ENCODE measurements at places on chromosomes 5 and 9. TPM values are rescaled to one million over a fixed set of nuclear protein-coding genes. Genes with fewer than 3 reads are reported as not detected.

DNA sequence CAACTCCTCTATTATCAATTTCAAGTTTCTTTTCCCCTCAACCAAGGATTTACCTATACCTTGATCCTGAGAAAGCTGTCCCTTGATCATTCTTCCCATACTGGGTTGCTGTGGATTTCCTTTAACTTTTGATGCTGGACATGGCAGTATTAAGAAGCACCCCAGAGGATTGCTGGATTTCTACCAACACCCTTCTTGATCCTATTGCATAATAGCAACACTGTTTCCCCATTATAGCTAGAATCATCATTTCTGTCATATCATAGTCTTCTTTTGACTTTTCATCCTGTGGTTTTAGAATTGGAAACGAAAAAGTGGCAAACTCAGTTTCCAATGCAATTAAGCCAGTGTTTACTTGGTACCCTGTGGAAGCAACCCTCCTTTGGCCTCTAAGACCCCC is 154.9 kb downstream of the ARRDC3 start:
- no peak for DNase-seq
- H3K36me3 ChIP-seq = no peaks in the 10 kb centered on the region
- H3K27me3 ChIP-seq = no peaks in the 10 kb centered on the region
- no peak overlapping the region for H3K4me3 ChIP-seq
- H3K4me1 ChIP-seq = peaks cover 22% of the 10 kb centered on the region

- H3K4me3 ChIP-seq = no peak overlapping the region
- H3K27ac ChIP-seq = no peak overlapping the region
- no peaks in the 10 kb centered on the region for H3K36me3 ChIP-seq
- DNase-seq = no peak
Measured at GRCh38 chr5:59559847-59560246, 333.7 kb downstream of the PDE4D start.

The MYMK gene
- not detected for total RNA-seq

DNA sequence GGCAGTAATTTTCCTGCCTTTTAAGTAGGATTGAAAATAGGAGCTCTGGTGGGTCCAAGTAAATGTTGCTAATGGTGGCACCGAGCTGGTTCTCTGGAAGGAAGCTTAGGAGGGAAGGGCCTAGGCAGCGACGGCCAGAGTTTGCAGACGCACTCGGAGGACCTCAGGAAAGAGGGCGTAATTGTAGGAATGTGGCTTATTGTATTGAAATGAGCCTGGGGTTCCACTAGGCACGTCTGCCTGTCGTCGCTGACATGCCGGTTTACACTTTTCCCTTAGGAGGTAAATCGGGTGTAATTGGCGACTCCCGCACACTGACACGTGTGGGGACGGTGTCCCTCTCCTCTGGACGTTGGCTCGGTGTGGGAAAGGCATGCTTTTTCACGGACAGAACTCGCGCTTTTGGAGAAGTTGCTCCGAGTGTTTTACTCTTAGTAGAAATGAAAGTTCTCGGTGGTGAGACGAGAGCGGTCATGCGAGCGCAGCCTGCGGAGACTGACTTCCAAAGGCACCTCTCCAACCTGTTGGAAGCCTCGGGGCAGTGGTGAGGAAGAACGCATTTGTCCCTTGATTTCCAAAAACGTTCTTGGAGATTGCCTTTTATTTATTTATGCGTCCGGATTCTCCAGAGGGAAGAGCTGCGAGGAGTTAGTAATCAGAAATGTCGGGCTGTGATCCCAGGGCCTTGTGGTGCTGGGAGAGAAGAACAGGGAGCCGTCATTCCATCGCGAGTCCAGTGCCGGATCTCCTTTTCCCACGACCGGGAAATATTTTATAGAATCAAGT is 1.3 kb downstream of the NR4A3 start:
- H3K36me3 ChIP-seq = peaks cover 3% of the 10 kb centered on the region
- H3K27ac ChIP-seq = peak overlapping the region; percentile 80
- H3K4me3 ChIP-seq = peak overlapping the region; percentile 99
- H3K4me1 ChIP-seq = peaks cover 28% of the 10 kb centered on the region
- DNase-seq = peak; percentile 35

DNA sequence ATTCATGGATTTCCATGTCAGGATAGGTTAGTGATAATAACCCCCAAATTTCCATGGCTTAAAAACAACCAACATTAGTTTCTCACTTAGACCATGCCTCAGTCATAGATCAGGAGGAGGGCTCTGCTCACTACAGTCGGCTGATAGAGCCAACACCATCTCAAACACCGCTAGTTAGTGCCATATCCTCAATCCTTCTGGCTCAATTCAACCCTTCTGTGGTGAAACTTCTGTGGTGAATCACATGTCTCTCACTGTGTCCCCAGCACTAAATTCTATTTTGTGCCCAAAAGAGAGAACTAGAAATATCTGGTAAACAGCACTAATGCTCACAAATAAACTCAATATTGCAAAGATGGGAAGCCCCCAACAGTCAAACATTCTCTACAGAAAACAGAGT is 21.1 kb downstream of the ECPAS start:
- DNase-seq = no peak
- H3K4me3 ChIP-seq = no peak overlapping the region
- H3K36me3 ChIP-seq = peaks cover 37% of the 10 kb centered on the region
- H3K27me3 ChIP-seq = no peaks in the 10 kb centered on the region
- peaks cover 28% of the 10 kb centered on the region for H3K4me1 ChIP-seq

The FOXD4L6 gene
- not detected for total RNA-seq

- H3K27ac ChIP-seq = no peak overlapping the region
- H3K27me3 ChIP-seq = peaks cover 2% of the 10 kb centered on the region
- H3K4me3 ChIP-seq = no peak overlapping the region
- no peaks in the 10 kb centered on the region for H3K4me1 ChIP-seq
- H3K36me3 ChIP-seq = peaks cover 10% of the 10 kb centered on the region
- DNase-seq = no peak
Measured at GRCh38 chr9:61673247-61673646, 483.4 kb downstream of the SPATA31A7 start.

The CHSY3 gene
- not detected for total RNA-seq

GRCh38 chr5:89351975-89352374 is 469.0 kb upstream of the MEF2C start:
- peaks cover 37% of the 10 kb centered on the region for H3K4me1 ChIP-seq
- peak; percentile 28 for DNase-seq
- H3K27ac ChIP-seq = peak overlapping the region; percentile 78
- peaks cover 1% of the 10 kb centered on the region for H3K27me3 ChIP-seq

The CNTNAP3B gene
- not detected for total RNA-seq

DNA sequence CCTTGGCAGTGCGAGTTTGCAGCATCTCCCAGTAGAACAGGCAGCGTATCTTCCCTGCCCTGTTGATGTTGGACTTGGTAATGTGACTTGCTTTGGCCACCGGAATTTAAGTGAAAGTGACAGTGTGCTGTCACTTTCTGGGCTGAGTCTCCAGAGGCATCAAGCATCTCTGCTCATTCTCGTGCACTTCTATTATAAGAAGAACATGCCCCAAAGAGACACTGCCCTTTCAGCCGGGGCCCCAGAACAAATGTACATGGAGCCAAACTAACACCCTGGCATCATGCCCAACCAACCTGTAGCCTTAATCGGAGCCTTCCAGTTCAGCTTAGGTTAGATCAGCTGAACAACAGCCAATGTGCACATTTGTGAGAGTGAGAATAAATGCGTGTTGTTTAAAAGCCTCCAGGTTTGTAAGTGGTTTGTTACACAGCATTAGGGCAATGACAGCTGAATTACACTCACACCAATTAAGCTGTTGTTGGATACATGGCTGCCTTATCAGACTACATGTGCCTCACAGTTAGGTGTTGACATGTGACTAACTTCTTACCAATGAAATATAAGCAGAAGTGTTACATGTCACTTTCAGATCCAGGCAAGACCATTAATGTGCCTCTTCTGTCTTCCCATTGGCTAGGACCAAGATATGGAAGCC is 22.1 kb upstream of the FRMD3 start:
- H3K27me3 ChIP-seq = no peaks in the 10 kb centered on the region
- H3K36me3 ChIP-seq = no peaks in the 10 kb centered on the region
- H3K4me3 ChIP-seq = no peak overlapping the region

DNA sequence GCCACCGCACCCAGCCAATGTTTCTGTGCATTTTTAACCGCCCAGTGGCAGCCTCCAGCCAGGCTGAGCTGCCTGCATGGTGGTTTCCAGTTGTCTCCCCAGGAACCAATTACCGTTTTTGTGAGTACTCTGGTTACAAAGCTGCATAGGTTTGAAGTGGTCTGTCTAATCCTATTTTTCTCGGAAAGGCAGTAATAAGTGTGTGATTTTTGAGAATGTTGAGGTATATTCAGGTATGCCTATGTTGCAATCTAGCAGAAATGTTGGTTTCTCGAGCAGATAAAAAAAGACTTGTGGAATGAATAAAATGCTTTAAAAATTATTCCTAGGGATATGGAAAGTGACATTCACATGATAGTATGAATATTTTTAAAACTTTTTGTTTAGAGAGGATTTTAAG is 41.5 kb upstream of the ANKH start:
- H3K4me1 ChIP-seq = peaks cover 43% of the 10 kb centered on the region
- DNase-seq = peak; percentile 68
- H3K27me3 ChIP-seq = no peaks in the 10 kb centered on the region
- H3K36me3 ChIP-seq = peaks cover 9% of the 10 kb centered on the region

The PTGDS gene
- total RNA-seq = not detected

The DMRT1 gene
- total RNA-seq = not detected

GRCh38 chr5:112253478-112254250 is 165.4 kb downstream of the EPB41L4A start:
- H3K4me3 ChIP-seq = no peak overlapping the region
- DNase-seq = no peak
- no peaks in the 10 kb centered on the region for H3K4me1 ChIP-seq
- no peaks in the 10 kb centered on the region for H3K36me3 ChIP-seq

The HK3 gene
- total RNA-seq = not detected

The C9orf50 gene
- total RNA-seq = not detected

The FBP1 gene
- not detected for total RNA-seq

GRCh38 chr9:77162366-77162765 is 15.0 kb upstream of the VPS13A start:
- DNase-seq = no peak
- peaks cover 18% of the 10 kb centered on the region for H3K4me1 ChIP-seq
- no peaks in the 10 kb centered on the region for H3K36me3 ChIP-seq

The FGFR4 gene
- 0.36 TPM for total RNA-seq

DNA sequence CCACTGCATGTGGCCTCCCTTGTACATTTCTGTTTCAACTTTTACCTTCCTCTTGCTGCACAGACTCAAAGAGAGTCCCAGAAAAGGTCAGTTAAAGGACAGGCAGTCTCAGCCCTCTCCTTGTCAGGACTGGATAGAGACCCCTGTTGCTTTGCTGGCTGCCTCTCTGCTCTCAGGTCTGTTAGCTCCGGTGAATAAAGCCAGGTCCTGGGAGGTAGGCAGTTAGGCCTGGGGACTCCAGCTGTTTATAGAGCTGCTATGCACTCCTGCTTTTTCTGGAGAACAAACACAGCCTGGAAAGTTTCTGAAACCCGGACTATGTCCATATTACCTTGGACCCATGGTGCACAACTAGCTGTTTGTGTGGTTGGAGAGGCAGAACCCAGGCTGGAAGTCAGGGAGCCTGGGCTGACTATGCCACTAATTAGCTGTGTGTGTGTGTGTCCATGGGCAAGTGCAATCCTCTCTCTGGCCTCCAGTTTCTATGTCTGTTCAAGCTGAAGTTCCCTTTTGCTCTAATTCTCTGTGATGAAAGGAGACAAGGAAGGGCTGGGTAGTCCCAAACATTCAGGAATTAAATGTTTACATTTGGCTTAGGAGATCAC is 42.9 kb downstream of the GLRA1 start:
- H3K27me3 ChIP-seq = no peaks in the 10 kb centered on the region
- no peaks in the 10 kb centered on the region for H3K36me3 ChIP-seq
- H3K27ac ChIP-seq = no peak overlapping the region
- peaks cover 11% of the 10 kb centered on the region for H3K4me1 ChIP-seq
- DNase-seq = no peak

DNA sequence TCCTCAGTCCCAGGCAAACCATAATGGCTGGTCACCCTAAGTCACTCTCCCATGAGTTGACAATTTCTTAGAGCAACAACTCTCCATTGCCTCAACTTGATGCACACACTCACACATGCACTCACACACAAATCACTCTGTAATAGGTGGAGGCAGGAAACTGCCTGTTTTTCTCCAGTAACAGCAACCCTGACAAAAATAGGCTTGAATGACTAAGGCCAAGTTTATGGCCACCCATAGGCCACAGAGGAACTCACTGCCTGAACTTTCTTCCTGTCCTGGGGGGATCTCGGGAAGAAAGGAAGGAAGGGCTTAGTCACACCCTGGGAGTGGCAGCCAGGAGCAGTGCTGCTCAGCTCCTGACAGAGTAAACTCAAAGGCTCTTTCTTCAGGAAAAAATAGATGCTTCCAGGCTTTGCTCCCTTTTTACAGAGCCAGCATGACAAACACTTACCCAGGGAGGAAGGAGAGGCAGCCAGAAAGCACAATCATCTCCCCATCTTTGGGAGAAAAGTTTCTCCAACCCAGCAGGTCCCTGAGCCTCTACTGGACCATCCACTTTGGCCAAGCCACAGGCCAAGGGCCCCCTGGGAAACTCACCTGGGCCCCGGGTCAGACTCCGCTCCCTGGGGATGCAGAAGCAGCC is 368 bp downstream of the SH3TC2 start:
- peaks cover 43% of the 10 kb centered on the region for H3K36me3 ChIP-seq
- H3K4me3 ChIP-seq = peak overlapping the region; percentile 84
- peak; percentile 97 for DNase-seq

DNA sequence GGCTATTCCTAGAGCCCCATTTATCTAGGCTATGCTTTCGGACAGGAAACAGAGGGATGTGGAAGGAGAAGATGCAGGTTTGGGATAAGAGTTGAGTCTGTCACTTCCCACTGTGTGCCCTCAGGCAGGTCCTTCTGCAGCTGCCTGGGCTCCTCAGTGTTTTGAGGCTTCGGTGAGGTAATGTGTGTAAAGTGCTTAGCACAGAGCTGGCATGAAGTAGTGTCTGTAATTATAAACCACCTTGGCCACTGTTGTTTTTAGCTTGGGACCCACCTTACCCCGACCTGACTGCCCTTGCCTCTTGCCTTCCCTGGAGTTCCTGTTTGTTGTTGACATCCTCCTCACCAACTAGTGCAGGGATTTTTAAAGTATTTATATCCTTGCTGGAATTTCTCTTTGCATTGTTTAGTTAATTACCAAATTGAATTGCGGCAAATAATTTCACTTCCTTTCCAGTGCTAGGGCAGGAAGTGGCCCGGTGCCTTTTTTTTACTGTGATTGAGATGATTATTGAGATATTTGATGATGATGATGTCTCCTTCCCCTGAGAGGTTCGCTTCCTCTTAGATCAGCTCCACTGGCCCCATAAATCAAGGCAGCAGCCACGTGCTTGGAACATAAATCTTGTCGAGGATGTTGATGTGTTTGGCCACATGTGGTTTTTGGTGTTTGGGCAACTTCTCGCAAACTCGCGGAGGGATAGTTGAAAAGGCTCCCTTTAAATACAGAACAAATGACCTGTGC is 38.3 kb upstream of the DAB2IP start:
- no peak for DNase-seq
- no peak overlapping the region for H3K27ac ChIP-seq
- peaks cover 13% of the 10 kb centered on the region for H3K4me1 ChIP-seq
- no peak overlapping the region for H3K4me3 ChIP-seq
- no peaks in the 10 kb centered on the region for H3K36me3 ChIP-seq
- H3K27me3 ChIP-seq = peaks cover 23% of the 10 kb centered on the region
